ENCODE measurements at places on chromosomes 2 and 18.

GRCh38 chr2:134726645-134727044 is 7.8 kb upstream of the TMEM163 start:
- DNase-seq: no peak

- DNase-seq: no peak
Measured at GRCh38 chr2:129135017-129135416, 816.3 kb upstream of the HS6ST1 start.

- no peak for DNase-seq
Measured at GRCh38 chr2:236040600-236041328, 127.4 kb downstream of the GBX2 start.

DNA sequence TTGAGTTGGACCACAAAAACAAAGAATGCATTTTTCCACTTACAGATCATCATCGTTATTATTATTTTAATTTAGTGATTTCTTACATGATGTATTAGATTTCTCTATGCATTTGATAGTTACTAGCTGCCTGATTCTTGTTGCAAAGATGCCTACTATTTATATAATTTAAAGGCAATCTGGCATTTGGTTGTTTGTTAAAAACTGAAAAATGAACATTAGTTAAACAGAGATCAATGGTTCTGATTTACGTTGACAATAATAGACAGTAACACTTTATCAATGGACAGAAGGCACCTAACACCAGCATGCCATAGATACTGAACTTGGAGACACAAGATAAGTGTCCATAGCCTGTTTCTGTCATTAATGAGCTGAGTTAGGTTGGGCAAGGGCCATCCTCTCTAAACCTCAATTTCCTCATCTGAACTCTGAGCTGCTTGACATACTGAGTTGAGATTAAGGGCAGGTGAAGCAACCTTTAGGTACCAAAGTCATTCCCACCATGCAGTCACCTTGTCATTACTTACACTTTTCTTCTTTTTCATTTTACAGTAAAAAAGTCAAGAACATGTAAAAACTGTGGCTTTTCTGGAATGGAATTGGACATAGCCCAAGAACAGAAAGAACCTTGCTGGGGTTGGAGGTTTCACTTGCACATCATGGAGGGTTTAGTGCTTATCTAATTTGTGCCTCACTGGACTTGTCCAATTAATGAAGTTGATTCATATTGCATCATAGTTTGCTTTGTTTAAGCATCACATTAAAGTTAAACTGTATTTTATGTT is 3.1 kb downstream of the CCL20 start:
- no peak for DNase-seq

- no peak for DNase-seq
Measured at GRCh38 chr2:42913280-42913878, 121.0 kb upstream of the HAAO start.

- no peak for DNase-seq
Measured at GRCh38 chr2:143524559-143525401, 395.6 kb downstream of the ARHGAP15 start.

DNA sequence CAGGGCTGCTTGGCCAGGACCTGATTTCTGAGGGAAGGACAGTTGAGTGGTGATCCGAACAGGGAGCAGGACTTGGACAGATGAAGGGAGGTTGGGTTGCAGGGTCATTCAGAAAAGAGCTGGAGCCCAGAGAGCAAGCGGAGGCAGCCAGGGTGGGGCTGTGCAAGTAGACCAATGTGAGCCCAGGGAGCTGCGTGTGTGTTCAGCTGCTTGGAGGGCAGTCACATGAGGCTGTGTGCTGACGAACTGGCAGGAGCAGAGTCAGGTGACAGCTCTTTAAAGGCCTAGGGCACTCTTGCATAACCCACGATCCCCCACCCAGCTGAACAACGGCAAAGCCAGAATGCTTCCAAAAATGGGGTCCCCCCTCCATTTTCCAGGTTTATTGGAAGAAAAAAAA is 4.6 kb upstream of the MLPH start:
- DNase-seq: no peak

- no peak for DNase-seq
Measured at GRCh38 chr18:2893056-2893455, 46.2 kb downstream of the EMILIN2 start.

- no peak for DNase-seq
Measured at GRCh38 chr2:218284106-218284811, 8.0 kb downstream of the TMBIM1 start.

DNA sequence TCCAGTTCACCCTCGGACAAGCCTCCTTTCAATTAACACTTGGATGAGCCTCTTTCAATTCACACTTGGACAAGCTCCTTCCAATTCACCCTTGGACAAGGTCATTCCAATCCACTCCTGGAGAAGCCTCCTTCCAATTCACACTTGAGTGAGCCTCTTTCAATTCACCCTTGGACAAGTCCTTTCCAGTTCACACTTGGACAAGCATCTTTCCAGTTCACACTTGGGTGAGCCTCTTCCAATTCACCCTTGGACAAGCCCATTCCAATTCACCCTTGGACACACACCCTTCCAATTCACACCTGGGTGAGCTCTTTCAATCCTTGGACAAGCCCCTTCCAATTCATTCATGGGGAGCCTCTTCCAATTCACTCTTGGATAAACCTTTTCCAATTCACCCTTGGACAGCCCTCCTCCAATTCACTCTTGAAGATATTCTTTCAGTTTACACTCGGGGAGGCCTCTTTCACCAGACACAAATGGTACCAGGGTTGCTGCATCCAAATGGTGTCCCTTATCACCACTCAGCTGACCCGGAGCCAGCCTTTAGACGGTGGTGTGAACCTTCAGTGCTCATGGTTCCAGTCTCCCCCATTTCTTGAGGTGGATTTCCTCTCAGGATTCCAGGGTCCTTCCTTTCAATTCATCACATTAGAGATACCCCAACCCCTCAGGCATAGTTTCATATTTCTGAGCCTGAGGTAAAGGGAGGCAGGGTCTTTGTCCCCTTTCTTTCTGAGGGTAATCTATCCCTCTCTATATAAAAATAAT is 183.6 kb downstream of the SH3BP4 start:
- no peak for DNase-seq

DNA sequence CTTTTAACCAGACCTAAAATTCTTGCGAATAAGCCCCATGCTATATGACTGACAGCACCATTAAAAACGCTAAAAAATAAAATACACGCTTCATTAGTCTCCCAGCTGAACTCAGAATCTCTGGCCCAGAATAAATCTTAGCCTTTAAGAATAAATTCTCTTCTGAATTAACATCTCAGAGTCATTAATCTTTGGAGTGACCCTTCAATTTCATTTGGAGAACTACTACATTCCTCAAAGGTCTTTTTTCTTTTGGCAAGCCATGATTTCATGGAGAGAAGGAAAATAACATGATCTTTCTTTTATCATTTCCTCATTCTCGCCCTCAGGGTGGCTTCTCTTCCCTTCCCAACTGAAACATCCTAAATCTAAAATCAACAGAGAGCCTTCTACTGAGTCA is 259.0 kb downstream of the AFF3 start:
- DNase-seq: no peak

- DNase-seq: no peak
Measured at GRCh38 chr2:30455114-30455738, 8.2 kb downstream of the LCLAT1 start.

DNA sequence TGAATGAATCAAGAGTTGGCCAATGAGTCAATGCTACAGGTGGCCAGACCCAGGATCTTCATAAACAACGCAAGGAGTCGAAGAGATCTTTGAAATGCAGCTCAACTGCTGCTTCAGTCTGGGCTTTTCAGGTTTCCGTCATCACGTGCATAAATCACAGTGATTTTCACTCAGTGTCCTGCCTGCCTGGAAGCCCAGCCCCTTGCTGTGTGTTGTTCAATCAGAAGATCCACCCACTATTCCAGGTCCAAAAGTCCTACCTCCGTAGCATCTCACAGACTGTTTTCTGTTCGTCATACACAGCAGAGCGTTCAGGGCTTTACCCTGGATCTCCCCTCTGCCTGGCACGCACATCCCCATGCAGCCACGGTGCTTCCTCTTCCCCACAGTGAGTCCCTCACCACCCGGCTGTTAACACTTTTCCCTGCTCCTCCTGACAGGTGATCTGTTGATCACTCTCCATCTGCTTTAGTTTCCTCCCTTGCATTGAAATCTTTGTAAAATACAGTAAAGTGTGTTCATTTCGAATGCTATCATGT is 216.3 kb downstream of the MYT1L start:
- no peak for DNase-seq

DNA sequence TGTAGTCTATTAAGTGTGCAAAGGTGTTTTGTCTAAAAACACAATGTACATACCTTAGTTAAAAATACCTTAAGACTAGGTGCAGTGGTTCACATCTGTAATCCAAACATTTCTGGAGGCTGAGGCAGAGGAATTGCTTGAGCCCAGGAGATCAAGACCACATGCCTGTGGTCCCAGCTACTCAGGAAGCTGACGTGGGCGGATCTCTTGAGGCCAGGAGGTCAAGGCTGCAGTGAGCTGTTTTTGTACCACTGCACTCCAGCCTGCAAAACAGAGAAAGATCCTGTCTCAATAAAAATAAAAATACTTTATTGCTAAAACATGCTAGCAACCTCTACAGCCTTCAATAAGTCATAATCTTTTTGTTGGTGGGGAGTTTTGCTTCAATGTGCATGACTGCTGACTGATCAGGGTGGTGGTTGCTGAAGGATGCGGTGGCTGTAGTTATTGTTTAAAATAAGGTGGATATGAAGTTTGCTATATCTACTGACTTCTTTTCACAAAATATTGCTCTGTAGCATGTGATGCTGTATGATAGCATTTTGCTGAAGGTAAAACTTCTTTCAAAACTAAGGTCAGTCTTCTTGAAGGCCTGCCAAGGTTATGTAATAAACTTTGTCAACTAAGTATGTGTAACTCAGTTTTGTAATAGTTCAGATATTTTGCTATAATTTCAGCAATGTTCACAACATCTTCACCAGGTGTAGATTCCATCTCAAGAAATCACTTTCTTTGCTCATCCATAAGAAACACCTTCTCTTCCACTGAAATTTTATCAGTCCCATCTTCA is 1238.0 kb upstream of the NRXN1 start:
- DNase-seq: no peak

DNA sequence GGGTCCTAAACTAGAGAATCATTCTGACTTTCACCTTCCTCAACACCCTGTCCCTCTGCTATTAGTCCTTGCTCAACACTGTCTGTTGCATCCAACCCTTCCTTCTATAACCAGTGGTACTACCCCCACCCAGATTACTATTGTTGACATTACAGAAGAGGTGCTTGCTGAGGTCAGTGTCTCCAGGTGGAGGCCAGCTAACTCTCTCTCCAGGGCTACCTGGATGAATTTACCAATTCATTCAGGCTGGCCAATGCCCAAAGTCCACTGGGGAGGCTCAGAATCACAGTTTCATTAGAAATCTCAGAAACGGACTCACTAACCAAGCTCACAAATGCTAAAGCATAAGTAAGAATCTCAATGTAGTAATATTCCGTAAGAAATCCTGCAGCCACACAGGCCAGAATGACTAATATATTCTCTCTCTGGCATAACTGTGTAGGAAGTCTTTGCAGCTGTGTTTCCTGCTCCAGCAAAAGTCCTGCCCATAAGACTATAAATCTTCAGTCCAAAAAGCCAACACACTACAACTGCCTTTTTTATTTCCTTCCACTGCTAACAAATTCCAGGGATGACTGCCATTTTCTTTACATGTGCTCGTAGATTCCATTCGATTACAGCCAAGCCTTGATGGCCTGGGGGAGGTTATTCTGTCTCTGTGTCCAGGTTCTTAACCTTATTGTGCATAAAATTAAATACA is 10.0 kb upstream of the TTR start:
- DNase-seq: no peak

- no peak for DNase-seq
Measured at GRCh38 chr2:156474401-156474800, 38.2 kb downstream of the GPD2 start.

- DNase-seq: no peak
Measured at GRCh38 chr2:238064376-238064775, 3.6 kb downstream of the SCLY start.

GRCh38 chr2:10356439-10356811 is 53.7 kb downstream of the HPCAL1 start:
- DNase-seq: no peak

- no peak for DNase-seq
Measured at GRCh38 chr18:73352546-73352945, 484.8 kb upstream of the NETO1 start.

DNA sequence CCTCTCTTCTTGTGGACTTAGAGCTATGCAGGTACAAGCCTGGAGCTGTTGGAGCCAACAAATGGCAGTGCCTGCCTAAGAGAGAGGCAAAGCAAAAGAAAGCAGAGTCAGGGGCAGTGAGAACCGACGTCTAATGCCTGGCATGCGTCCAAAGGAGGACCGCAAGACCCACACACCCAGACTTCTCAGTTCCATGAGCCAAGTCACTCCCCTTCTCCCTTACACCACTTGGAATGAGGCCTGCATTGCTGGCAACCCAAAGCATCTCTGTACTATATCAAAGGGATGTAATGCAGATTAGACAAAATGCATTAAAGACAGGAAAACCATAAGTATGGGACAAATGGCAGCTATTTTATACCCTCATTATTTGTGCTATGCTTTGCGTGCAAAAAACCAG is 49.9 kb upstream of the RNU4ATAC start:
- DNase-seq: no peak

- DNase-seq: no peak
Measured at GRCh38 chr2:188984680-188985079, 10.5 kb downstream of the COL3A1 start.

DNA sequence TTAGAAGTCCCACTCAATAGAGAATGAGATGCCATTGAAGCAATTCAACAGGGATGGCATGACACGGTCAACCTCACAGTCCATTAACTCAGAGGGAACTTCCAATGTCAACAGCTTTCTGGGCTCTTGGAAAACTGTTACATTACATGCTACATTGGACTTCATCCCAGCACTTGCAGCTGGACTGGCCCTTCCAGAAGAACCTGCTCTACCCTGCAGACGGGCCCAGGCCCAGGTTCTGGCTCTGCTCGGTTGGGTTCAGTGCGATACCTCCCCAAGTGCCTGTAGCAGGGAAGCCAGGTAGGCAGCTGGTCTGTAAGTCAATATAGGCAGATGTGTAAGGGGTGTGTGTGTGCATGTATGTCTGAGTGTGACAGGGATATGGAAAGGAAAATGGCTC is 12.9 kb downstream of the LAMA1 start:
- DNase-seq: no peak

Measured in stimulated activated naive B cell treated with anti-CD40 and anti-IgM and Interleukin-4, amounts not matched to agents 10 μg/mL and 1 μg/mL and 100 μg/mL, for 72 hours (primary cell).